ENCODE measurements at places on chromosomes 12 and 14.

DNA sequence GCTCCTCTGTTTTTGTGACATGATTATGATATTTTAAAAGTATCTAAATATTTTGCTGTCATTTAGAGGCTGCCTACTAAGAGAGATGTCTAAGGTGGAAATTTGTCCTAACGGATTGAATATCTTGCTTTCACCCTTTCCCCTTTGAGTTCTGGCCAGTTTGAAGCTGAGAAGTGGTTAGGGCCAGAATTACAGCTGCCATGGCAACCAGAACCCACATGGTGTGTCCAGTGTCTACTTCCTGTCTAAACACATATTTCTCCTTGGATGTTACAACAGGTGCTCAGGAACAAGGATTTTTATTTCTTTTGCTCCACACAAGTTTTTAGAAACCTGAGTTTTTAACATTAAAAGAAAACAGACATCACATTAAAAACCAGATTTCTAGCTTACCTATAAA lies 335.1 kb upstream of the OR4E1 start:
- DNase-seq, result no peak

DNA sequence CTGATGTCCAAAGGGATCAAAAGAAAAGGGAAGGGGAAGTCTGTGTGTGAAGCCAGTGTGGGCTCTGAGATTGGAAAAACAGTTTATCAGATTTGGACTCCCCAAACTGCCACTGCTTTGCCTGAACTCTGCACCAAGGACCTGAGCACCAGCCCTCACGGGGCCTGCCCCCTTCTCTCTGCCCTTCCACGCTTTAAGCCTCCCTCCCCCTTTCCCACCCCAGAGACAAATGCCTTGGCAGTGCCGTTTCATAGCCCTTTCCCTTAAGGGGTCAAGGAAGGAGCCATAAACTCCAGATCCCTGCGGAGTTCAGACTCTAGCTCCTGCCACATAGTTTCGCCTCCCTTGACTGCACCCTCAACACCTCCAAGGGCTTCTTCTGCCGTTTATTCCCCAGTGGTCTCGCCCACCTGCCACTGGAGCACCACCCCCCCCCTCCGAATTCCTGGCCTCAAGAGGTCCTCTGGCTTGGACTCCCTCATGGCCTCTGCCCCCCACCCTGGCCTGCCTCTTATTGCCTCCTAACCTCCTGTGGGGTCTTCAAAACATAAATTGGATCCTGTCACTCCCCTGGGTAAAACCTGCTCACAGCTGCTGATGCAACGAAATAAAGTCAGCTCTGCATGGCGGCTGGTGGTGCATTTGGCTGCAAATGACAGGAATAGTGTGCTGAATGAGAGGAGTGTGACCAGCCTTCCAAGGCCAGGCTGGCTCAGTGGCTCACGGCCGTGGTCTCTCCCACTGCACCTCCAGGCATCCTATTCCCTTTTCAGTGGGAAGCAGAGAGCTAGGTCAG lies 18.8 kb downstream of the SLC25A29 start:
- no peak for DNase-seq

DNA sequence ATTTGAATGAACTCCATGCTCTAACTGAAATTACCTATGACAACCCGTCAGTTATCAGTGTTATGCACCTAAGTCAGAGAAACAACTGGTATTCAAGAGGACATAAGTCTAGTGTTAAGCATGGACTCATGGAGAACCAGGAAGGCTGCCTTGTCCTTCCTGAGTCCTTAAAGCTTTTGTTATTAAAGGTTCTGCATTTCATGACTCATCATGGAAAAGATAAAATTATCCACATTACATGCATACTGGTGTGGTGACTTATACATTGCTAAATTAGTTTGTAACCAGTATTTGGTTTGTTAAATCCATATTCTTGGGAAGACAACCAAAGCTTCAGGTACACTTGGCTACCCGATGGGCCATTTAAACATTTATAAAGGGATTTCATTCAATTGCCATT lies 6.5 kb upstream of the OR4E1 start:
- no peak for DNase-seq

DNA sequence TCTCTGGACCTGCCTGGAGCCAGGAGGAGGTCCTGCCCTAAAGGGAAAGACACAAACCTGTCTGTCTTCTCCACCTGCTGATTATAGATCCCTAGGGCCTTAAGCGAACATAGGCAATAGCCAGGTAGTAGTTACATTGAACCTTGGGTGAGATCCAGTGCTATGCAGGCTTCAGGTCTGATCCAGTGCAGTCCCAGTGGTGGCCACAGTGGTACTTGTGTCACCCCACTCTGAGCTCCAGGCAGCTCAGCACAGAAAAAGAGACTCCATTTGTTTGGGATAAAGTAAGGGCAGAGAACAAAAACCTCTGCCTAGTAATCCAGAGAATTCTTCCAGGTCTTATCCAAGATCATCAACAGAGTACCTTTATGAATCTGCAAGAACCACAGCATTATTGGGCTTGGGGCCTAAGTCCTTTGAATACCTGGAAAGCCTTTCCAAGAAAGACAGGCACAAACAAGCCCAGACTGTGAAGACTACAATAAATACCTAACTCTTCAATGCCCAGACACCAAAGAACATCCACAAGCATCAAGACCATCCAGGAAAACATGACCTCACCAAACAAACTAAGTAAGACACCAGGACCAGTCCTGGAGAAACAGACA lies 60.4 kb upstream of the KTN1 start:
- no peak for DNase-seq

- no peak for DNase-seq
Measured at GRCh38 chr12:107125833-107126232, 32.5 kb upstream of the CRY1 start.

DNA sequence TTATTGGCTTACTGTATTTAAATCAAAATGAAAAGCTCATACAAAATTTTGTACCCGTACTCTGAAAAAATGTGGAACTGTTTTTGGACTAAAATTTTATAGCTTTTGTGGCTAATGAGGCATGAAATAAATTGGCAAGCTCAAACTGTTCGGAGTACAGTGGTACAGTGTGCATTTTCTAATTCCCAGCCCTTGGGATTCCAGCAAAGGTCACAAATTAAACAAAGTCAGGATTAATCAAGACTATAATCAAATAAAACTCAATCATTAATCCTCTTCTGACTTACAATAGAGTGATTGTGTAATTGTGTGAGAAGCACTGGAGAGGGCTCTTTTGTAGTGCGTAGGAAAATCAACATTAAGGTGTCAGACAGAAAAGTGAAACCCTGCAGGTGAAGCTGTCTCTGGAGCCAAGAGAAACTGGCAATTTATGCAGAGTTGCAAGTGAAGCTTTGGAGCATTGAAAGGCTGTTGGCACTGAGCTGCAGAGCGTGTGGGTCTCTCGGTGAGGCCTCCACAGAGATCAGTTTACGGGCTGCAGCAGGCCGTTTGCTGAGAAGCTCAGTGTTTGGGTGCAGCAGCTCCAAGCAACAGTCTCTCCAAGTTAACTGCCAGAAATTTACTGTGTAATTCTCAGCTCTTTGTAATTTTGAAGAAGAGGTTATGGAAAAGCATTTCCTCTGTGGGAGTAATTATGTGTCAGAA lies 275.9 kb downstream of the FBXL14 start:
- DNase-seq, result no peak

DNA sequence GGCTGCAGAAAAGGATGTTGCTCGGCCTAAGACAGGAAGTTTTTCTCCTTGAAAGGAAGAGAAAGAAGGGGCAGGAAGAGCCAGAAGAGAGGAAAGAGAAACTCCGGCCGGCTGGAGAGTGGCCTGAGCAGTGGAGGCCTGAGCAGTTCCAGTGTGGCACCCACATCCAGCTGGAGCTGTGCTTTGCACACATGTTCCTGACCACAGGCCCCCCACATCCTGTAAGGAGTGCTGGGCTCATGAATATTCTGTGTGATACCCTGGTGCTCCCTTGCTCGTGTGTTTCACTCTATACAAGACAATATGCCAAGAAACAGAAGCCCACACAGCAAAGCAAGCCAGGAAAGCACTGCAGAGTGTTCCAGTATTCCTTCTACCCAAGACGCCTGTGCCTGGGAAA lies 27.1 kb downstream of the POLE start:
- DNase-seq, result no peak

DNA sequence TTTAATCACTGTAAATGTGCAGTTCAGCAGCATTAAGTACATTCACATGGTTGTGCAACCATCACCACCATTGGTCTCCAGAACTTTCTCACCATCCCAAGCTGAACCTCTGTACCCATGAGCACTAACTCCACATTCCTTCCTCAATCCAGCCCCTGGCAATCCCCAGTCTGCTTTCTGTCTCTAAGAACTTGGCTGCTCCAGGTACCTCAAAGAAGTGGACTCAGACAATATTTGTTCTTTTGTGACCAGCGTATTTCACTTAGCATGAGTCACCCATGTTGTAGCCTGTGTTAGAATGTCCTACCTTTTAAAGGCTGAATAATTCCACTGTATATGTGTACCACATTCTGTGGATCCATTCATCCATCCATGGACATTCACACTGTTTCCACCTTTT lies 64.6 kb downstream of the SLC24A4 start:
- no peak for DNase-seq

- DNase-seq, result no peak
Measured at GRCh38 chr12:3544296-3544965, 53.4 kb downstream of the PRMT8 start.

GRCh38 chr14:76917745-76918255 lies 91.6 kb downstream of the LRRC74A start:
- no peak for DNase-seq

DNA sequence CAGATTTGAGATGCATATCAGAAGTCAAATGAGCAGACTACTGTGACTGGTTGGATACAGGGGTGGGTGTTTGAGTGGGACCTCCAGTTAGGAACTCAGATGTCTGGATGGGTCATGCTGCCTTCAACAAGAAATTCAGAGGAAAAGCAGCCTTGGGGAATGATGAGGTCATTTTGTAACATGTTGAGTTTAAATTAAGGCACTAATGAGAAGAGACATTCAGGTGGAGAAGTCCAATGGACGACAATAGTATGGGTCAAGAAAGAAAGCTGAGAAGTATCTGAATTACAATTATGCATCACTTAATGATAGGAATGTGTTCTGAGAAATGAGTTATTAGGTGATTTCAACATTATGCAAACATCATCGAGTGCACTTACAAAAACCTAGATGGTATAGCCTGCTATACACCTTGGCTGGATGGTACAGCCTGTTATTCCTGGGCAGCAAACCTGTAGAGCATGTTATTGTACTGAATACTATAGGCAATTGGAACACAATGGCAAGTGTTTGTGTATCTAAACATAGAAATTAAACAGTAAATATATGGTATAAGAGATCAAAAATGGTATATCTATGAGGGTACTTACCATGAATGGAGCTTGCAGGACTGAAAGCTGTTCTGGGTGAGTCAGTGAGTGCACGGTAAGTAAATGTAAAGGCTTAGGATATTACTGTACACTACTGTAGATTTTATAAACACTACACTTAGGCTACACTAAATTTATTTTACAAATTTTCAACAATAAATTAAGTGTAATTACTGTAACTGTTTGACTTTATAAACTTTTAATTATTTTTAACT lies 414.7 kb downstream of the RAD51B start:
- DNase-seq, result no peak

- no peak for DNase-seq
Measured at GRCh38 chr14:36652542-36653201, 9.0 kb upstream of the PAX9 start.

DNA sequence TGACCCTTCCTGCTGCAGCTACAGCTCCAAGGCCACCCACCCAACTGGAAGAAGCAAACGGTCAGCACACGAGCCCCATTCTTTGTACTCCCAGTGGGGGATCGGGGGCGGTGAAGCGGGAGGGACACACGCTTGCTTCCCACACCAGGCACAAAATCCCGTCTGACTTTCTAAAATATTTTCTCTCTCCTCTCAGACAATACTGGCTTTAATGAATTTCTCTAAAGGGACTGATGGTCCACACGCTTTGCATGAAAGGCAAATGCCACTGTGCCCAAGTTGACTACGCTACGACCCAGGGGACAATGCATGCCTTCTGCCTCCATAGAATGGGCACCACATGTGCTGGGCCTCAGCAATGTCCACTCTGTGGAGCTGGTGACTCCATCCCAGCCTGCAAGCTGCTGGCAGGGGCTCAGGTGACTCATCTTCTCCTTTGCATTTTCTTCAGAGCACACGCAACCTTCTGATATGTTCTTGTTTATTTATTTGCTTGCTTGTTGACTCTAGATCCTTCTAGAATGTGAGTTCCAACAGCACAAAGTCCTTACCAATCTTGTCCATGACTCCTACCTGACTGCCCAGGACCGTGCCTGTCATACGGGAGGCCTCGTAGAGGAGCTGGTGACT lies 15.6 kb downstream of the SYNE3 start:
- peak; percentile 75 for DNase-seq

DNA sequence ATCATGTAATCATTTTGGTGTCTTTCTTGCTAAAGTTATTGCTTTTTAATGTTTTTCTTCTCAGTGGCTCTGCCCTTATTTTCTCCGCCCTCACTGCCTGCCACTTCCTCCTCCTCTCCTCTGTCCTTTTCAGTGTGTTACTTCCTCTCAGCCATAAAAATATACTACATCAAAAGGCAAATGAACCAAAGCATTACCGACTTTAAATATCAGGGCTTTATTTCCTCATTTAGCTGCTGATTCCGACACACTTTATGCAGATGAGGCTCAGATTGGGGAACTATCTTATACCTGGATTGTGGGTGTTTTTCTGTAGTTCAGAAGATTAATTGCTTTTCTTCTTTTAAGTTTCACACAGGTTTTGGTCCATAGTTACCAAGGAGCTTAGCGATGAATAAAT lies 118.1 kb downstream of the CMAS start:
- DNase-seq, result no peak

- DNase-seq, result no peak
Measured at GRCh38 chr12:76220980-76221379, 127.2 kb downstream of the BBS10 start.
